ENCODE measurements at places on chromosomes 3 and 15. TPM values are rescaled to one million over a fixed set of nuclear protein-coding genes. Genes with fewer than 3 reads are reported as not detected.

GRCh38 chr3:140712301-140712700 lies 34.4 kb downstream of the TRIM42 start:
- no peak for DNase-seq

PPM1L gene
- total RNA-seq: 14.2 TPM

DNA sequence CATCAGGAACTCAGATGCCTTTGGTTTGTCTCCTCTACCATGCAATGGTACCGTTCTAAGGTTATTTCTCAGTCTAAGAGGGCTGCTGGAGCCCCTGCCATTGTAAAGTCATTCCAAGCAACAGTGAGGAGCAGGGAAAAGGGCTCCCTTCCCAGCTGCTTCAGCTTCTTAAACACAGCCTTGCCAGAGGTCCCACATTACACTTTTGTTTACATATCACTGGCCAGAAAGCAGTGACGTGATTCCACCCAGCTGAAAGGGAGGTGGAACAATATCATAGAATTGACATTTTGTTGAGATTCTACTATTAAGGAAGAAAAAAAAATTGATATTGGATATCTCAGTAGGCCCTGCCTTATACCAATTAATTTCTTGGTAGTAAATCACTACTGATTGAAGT lies 194.6 kb downstream of the SUCLG2 start:
- no peak for DNase-seq

GRCh38 chr15:66906668-66907614 lies 158.5 kb upstream of the SMAD3 start:
- no peak for DNase-seq

DNA sequence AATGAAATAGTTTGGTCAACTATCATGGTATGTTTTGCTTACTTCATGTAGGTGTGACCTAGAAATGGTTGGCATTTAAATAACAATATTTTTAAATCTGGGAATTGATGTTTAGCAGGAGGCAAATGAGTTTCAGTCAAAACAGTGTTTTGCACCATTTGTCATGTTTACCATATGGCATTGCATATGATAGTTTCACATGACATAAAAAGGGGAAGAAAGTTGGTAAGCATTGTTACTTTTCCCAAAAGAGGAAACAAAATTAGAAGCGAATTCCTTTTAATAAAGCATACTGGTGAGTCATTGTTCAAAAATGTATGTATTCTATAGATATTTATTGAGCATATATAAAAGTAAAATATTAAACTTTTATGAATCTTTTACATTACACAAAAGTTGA lies 2.3 kb downstream of the RNF13 start:
- no peak for DNase-seq

- no peak for DNase-seq
Observed at GRCh38 chr3:186849374-186849975, 7.0 kb downstream of the ADIPOQ start.

DNA sequence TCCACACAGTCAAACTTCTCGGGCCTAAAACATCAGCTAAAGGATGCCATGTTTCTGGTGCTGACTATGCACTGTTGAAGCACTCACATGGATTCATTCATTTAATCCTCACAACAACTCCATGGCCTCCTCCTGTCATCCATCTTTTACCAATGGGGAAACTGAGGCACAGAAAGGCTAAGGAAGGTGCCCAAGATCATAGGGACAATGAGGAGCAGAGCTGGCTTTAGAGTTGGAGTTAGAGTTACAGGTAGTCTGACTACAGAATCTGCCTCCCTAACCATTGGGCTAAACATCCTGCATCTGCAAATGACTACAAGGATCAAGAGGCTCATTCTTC lies 111.6 kb downstream of the IQSEC1 start:
- DNase-seq: no peak

GRCh38 chr15:26191193-26191592 lies 328.1 kb upstream of the ATP10A start:
- DNase-seq: no peak

DNA sequence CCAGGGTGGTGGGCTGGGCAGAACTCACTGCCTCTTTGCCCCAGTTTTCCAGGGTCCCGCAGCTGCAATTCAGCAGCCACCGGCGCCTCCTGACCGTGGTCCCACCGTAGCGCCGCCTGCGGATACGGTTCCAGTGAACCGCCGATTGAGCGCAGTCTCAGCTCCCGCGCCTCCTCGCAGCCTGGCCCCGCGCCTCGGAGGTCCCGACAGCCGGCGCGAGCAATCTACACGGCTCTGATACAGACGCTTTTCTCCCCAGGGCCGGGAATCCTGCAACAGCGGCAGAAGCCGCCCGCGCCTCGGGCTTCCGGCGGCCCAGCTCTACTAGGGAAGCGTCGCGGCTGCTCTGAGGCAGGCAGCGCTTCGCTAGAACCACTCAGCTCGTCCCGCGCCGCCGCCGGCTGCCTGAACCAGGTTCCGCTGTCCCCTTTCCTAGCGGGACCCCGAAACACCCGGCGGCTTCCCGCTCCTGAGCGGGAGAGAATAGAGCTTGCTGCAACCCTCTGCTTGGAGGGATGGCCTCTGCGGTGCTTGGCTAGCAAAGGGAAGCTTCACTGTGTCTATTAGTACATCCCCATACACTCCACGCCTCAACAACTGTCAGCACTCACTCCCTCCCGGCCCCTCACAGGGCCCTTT lies 3.1 kb downstream of the FOXL2NB start:
- no peak for DNase-seq

DNA sequence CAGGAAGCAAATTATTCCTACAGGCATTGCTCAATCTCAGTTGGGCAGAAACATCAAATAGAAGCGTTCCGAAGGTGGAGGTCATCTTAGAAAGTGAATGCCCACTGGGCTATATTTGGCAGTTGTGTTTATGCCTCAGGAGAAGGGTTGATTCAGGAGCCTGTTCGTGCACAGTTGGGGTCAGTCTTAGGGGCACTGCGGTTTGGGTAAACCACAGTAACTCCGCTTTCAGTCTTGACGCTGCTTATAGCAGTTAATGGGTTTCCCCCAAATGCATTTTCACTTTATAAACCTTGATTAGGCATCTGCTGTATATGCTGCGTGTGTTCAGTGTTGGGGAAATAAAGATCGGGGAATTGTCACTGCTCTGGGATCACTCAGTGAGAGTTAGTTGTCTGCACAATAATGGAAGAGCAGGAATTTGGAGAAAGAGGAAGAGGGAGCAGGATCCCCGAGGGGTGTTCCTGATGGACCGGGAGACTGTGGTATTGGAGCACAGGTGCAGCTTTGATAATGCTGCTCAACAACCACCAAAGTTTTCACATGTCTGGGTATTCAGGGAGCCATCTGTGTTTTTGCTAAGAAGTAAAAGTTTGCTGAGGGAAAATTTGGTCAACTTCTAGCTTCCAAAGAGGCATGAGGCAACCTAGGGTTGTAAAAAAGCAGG lies 124.3 kb upstream of the EIF1B start:
- no peak for DNase-seq

HYAL2 gene
- total RNA-seq: 348 TPM

DNA sequence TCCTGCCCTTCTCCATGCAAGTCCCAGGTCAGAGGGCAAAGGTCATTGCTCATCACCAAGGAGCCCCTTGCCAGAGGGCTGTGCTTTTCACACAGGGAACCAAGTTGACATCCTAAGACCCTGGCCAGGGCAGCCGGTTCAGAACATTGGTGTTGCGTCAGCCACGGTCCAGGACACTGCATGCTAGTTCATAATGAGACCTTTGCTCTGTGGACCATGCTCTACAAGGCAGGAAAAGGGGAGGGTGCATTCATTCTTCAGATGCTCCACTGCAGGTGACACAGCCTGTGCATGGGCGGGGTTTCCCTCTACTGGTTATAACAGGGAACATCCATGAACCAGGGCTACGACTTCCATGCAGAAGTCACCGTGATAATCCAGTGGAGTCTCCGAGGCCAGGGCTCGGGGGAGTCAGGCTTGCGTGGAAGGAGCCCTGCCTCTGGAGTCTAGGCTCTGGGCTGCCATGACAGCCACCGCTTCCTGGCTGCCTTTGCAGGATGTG lies 81.6 kb downstream of the OCA2 start:
- no peak for DNase-seq

DNA sequence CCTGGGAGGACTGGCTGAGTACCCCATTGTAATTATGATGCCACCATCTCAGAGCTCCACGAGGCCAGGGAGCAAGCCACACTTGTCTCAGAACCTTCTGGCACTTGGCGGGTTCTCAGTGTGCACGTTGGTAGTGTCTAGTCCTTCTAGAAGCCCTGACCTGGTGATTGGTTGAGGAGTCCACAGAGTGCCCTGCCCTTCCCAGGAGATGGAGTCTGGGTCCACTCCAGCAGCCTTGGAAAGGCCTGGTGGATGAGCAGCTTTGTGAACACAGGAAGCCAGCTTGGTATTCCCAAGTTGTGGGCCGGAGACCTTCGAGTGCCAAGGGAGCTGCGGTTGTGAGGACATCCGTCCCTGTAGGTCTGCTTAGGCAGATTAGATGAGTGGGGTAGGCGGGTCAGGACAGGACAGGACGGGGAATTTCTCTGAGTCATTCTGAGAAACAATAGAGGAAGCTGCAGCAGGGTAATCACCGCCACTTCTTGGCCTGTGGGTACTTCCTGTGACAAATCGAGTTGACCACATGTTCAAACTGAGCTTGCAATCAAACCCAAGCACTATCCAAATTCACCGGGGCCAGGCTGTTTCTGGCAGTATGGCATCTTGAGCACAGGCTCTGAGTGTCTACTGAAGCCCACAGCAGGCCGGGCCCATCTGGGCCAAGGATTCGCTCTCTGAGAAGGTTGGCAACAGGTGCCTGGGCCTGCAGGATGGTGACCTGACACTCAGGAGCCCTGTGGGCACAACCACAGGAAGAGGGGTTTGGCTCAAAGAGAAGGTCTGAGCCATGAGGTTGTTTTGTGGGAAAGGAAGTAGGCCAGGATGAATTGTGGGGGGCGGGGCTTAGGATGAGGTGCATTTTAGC lies 71.5 kb upstream of the PLXNA1 start:
- DNase-seq: no peak

GRCh38 chr15:39774688-39775267 lies 7.9 kb downstream of the FSIP1 start:
- DNase-seq: no peak

DNA sequence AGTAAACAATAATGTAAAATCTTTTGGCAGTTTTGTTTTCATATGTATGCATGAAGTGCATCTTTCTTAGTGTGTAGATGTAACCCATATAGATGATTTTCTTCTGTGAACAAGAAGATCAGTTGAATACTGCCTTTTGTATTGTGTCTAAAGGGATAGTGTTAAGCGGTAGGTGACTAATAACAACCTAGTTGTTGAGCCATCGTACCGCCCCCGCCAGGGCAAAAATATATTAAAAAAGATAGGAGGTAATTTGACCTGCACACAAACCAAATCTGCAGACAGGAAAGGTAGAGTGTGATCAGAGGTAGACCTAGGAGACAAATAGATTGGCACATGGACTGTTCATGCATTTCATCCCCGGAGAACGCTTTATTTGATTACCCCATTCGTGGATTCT lies 3.3 kb upstream of the GMNC start:
- DNase-seq: no peak

DNA sequence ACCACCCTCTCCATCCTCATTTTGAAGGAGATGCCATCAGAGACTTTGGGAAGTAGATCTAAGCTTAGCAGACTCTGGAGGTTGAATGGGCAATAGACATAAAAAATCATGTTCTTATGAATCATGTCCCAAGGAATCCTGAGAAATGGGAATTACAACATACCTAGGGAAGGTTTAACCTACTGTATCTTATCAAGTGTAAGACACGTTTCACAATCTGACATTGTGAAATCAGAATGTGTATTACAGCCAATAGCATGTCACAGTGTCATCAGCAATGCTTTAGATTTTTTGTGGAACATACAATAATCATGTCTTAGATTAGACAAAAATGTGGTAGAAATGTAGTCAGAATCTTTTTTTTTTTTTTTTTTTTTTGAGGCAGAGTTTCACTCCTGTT lies 332.4 kb upstream of the TLE3 start:
- DNase-seq: no peak

LHFPL4 gene
- total RNA-seq: not detected

GRCh38 chr3:185939721-185940120 lies 1.9 kb upstream of the TRA2B start:
- DNase-seq: no peak

DNA sequence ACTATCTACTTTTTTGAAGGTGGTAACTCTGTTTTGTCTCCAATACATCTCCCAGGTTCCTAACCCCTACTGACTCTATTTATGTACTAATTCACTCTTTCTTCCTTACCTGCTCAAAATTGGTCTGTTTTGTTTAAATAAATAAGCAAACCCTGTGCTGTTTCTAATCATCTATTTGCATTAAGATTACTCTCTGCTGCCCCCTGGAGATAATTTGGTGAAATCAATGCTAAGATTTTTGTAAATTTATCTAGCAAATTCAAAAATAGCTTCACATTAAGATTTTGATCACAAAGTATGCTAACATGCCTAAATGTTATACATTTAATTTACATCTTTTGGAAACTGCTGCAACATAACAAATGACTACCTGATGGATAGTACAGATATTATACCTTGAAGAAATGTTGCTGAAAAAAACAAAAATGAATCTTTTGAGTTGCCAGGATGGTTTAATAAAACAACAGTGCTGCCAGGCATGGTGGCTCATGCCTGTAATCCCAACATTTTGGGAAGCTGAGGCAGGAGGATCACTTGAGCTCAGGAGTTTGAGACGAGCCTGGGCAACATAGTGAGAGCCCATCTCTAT lies 4.4 kb upstream of the CD200R1 start:
- no peak for DNase-seq

Measured in omental fat pad (tissue), 4 donors.